ENCODE measurements at places on chromosomes 13 and 19. TPM values are rescaled to one million over a fixed set of nuclear protein-coding genes. Genes with fewer than 3 reads are reported as not detected.

The ATP4B gene
- not detected for total RNA-seq

The SIGLEC11 gene
- total RNA-seq: 2.6 TPM

The LENG1 gene
- 12.9 TPM for total RNA-seq

The AXL gene
- 110 TPM for total RNA-seq

The ZNF726 gene
- total RNA-seq: 0.30 TPM

The CEACAM19 gene
- 10.9 TPM for total RNA-seq

The PLIN4 gene
- total RNA-seq: 120 TPM

The APOC1 gene
- total RNA-seq: 213 TPM

The AP2S1 gene
- total RNA-seq: 45.9 TPM

The LGALS14 gene
- total RNA-seq: not detected

The SLC35E1 gene
- 27.8 TPM for total RNA-seq

The DMWD gene
- total RNA-seq: 47.5 TPM

The ZNF534 gene
- total RNA-seq: 0.66 TPM

The TIMM13 gene
- total RNA-seq: 34.3 TPM

The EBPL gene
- total RNA-seq: 89.4 TPM
